Fibroblast of gingiva (primary cell): ENCODE measurements at places on chromosomes 12 and 14.

DNA sequence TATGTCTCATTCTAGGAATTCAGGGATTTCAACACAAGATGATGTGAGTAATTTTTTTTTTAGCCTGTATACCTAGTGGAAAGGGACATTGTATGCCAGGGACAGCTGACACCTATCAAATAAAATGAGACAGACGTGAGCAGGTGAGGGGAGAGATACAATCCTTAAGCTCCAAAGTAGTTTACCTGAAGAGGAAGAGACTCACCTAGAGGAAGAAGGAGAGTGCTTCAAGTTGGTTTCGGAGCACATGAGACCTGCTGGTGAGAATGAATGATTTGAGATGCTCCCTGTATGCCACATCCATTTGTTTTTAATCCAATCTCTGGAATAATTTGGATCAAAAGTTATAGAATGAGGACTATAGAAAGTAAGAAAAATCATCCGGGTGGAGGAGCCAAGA, 915.4 kb upstream of the FBXO33 start:
- no peak for DNase-seq

GRCh38 chr12:79233341-79233781, 368.8 kb downstream of the SYT1 start:
- no peak for DNase-seq

DNA sequence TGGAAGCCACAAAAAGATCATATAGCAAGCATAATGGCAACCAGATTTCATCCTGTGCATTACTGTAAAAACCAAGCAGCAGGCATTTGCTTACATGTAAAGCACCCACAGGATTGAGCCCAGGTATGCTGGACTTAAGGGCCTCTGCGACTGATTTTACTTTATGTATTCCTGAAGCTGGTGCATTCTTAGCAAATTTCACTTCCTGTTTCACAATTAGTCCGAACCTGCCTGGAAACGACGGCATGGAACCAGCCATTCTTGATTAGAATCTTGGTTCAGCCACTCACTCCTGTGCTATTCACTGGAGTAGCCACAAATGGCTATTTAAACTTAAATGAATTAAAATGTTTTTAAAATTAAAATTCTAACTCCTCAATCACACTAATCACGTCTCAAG, 239.2 kb downstream of the NUAK1 start:
- DNase-seq = no peak

DNA sequence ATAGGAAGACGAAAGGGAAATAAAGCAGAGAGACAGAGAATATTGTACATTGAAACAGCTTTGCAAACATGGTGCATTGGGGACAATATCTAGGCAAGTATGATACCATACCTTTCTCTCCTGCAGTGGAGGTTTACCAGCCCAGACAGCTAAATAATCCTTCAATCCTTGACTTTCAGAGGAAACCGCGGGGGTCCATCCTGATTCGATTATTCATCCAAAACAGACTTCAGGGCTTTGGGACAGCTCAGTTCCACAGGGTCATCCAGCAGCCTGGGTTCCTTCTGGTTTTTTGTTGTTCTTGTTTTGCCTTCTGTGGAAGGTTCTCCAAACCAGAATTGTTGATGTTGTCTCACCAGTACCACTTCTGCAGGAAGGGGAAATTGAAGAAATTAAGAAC, 81.5 kb downstream of the LGR5 start:
- no peak for DNase-seq

DNA sequence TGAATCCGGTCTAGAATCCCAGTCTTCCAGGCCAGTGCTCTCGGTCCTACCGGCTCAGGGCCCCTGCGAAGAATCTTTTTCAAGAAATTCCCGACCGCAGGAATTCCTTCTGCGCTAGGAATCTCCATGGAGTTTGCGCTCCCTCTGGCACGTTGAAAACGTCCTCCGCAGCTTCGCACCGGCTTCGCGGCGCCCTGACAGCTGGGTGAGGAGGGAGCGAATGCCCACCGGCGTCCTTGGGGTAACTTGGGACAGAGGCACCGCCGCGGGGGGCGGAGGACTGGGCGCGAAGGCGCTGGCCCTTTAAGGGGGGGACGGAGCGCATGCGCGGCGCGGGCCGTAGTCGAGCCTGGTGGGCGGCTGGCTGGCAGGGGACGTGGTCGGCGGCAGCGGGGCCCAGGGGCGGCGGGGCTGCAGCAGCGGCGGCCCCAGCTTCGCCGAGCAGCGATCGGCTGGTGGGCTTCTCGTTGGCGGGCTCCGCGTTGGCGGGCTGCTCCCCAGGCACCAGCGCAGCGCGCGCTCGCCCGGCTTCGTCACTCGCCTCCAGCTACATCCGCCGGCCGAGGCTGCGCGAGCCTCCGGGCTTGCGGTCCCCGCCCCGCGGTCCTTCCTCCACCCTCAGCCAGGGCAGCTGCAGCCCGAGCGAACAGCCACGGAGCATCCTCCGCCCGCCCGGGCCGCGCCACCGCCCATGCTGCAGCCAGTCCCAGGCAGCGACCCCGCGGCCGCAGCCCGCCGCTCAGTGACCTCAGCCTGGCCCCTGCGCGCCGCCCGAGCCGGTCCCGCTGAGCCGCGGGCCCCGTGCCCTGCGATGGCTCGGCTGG, at the start of gene VASH1:
VASH1 (plus strand) TSS at position 333 of the 824 bp plus-strand sequence. CDS start 1,354 bp downstream, outside the sequence.
- peak; percentile 77 for DNase-seq

DNA sequence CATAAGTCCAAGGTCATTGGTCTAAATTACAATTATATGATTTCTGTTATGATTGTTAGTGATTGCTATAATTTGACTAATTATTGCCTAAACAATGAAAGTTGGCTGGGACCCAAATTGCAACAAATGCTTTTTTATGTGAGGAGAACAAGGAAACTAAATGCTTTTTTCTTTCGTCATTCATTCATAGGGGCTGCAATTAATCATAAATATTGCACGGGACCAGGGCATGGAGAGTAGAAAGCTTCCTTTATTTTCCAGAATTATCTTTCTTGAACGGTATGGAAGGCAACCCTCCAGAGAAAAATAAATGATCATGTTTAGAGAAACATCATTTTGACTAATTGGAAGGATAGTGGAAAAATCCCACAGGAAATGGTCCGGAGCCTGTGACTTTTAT, 32.6 kb upstream of the ARHGAP5 start:
- DNase-seq = no peak

- no peak for DNase-seq
Observed at GRCh38 chr14:54120260-54120659, 163.6 kb upstream of the BMP4 start.

GRCh38 chr12:83102499-83102898, 415.8 kb downstream of the TMTC2 start:
- DNase-seq = no peak

DNA sequence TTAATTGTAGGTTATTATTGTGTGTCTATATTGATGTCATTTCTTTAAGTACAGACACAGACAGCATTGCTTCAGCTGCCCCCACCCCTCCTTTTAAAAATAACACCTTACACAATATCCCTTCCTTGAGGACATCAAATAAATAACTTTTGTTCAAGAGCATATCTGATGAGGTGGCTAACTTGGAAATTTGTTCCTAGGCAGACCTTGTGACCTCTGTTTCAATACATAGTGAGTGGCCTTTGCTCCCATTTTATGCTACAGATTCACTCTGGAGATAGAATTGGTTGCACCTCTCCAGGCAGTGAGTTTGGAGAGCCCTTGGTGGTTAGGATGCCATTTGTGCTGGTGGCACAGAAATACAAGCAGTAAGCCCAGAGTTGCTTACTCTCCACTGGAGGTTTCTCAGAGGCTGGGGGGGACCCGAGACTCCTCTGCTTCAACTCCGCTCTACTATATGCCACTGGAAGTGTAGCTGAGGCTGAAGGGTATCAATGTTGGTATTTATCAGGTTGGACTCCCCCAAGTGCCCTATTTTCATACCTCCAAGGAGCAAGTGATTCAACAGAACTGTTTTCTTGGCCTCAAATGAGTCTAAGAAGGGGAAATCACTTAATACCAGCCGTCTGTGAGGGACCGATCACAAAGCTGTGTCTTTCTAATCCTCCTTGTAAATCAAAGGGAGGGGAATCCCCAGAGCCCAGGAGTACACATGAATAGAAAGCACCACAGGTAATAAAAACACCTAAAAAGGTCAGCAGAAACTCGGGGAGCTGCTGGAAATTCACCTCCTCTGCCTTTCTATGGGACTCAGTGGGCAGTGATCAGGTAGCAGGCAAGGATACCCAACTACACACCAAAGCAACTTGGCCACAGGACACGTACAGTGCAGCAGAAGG, 463.1 kb downstream of the RAD51B start:
- no peak for DNase-seq

DNA sequence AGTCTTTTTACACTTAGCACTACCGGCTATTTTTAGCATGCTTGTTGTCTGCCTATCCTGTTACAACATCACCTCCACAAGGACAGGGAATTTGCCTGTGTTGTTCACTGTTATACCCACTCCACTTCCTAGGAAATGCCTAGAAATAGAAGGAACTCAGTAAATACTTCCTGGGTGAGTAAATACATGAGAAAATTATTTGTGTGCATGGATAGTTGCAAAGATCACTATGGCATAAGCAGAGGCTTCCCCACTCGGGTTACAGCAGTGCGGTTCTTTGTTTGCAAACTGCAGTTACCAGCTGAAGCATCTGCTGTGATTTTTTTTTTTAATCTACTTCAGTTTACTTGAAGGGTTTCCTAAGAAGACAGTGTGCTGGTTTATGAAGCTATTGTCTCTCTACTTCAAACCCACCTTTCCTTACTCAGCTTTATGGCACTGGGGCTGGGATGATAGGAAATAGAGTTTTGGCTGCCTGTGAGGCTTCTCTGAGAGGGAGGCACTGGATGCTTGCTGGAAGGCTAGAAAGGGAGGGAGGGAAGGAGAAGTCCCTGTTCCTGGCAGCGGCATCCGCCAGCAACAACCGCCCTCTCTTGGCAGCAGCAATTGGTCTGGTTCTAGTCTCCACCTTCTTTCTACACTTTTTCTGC, 29.0 kb downstream of the PDE6H start:
- peak; percentile 51 for DNase-seq

GRCh38 chr12:7144414-7145120, 14.4 kb downstream of the CLSTN3 start:
- peak; percentile 27 for DNase-seq

DNA sequence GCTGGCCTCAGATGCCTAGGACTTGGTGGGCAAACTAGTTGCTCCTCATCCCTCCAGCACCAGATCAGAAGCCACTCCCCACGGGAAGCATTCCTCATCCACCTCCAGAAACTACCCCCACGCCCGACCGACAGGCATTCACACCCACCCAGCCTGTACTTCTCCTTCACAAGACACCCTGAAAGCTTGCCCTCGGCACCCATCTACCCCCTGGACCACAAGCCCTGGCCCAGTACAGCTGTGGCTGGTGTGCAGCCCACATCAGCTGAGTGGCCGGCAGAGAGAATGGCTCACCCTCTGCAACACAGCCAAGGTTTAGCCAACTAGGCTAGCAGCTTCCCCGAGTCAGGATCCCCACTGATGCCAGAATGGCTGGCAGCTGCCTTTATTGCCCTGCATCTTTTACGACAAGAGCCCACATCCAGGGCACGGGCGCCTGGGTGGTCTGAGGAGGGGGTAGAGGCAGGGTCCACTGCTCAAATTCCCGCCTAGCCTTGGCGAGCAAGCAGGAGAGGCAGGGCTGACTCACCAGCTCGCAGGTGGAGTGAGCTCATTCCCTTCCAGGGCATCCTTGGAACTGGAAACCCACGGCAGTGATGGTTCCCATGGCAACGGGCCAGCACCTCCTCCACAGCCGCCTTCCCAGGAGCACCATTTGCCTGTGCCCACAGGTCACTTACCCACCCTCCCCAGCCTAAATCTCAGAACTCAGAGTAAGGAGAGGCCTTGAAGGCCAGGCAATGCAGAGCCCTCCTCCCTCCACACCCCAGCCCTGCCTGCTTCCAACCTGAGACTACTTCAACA, 17.1 kb downstream of the ACTN1 start:
- no peak for DNase-seq

- DNase-seq = peak; percentile 36
Observed at GRCh38 chr14:74038020-74038859, 19.1 kb downstream of the BBOF1 start.

GRCh38 chr12:18421867-18422266, 160.5 kb downstream of the PIK3C2G start:
- DNase-seq = no peak

DNA sequence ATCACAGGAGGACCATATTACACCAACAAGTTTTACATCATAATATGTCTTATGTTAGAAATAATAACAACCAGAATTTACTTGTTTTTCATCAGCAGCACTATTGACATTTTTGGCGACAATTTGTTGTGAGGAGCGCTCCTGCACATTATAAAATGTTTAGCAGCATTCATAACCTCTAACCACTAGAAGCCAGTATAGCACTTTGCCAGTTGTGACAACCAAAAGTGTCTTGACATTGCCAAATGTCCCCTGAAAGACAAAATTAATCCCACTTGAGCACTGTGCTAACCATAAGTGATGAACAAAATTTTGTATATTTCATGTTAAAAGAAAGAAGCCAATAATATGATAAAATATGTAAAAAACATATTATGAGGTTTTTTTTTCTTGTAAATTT, 356.9 kb upstream of the LMO3 start:
- no peak for DNase-seq

GRCh38 chr12:132277374-132277941, 51.9 kb downstream of the GALNT9 start:
- DNase-seq = no peak

GRCh38 chr12:104348283-104348993, 44.9 kb downstream of the EID3 start:
- no peak for DNase-seq

DNA sequence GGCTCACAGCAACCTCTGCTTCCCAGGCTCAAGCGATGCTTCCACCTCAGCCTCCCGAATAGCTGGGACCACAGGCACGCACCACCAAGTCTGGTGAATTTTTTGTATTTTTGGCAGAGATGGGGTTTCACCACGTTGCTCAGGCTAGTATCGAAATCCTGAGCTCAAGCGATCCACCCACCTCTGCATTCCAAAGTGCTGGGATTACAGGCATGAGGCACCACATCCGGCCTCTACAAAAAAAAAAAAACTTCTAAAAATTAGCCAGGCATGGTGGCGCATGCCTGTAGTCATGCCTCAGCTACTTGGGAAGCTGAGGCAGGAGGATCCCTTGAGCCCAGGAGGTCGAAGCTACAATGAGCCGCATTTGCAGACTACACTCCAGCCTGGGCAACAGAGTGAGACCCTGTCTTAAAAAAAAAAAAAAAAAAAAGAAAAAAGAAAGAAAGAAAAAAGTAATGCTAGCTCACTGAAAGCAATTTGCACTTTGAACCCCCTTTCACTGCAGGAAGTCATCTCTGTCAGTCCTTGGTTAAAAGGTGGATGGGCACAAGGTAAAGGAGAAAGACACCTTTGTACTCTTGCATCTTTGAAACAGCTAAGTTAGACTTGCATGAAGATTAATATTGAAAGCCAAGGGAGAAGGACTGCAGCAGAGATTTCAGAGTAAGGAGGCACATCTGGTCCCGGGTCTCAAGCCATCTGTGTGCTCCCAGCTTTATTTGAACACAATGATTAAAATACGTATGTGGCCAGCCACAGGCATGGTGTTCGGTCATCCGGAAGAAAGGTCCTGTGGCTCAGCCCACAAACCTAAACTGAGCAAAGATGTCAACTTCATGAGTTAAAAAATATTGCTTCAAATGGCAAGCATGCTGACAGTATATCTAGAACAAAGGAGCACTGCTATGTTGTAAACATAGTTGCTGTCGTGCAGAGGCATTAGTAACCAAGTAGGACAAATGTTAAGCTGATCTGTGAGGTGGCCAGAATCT, 103.8 kb upstream of the HMGA2 start:
- peak; percentile 56 for DNase-seq

GRCh38 chr12:77795699-77796098, 35.0 kb upstream of the NAV3 start:
- peak; percentile 58 for DNase-seq

GRCh38 chr12:42421844-42422779, 96.1 kb downstream of the PPHLN1 start:
- DNase-seq = peak; percentile 56

GRCh38 chr12:56864318-56864717, 69.9 kb downstream of the SDR9C7 start:
- DNase-seq = no peak
